ENCODE measurements at places on chromosomes 12 and 14.

DNA sequence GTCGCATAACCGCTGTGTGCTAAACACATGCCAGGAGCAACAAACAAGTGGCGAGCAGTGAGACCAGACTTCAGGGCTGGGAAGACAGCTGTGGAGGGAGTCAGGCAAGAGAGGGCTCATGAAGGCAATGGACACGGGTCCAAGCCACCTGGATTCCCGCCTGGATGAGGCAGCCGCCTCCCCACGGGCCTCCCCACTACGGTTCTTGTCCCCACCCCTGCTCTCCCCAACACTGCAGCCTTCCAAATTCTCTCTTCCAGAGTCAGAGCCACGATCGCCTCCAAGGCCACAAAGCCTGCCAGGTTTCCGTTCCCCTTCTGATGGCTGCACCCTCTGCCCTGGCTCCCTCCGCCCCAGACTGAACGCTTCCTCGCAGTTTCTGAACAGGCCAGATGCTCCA lies 36.1 kb upstream of the PIWIL1 start:
- DNase-seq, result no peak

DNA sequence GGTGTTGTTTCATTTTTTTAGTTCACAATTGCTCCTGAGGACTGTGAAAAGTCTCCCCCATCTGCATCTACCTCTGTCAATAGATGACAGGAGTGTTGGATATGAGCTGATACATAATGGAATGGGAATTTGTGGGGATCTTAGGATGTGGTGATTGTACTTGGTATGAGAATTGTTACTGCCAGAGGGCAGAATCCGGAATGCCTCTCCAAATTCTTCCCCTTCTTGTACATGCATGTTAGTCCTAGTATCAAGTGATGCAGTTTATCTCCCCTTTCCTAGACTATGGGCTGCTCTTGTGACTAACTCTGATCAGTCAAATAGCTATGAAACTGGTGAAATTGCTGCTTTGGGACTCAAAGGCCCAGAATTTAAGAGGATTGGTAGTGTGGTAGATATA lies 24.8 kb upstream of the NOVA1 start:
- DNase-seq, result no peak

DNA sequence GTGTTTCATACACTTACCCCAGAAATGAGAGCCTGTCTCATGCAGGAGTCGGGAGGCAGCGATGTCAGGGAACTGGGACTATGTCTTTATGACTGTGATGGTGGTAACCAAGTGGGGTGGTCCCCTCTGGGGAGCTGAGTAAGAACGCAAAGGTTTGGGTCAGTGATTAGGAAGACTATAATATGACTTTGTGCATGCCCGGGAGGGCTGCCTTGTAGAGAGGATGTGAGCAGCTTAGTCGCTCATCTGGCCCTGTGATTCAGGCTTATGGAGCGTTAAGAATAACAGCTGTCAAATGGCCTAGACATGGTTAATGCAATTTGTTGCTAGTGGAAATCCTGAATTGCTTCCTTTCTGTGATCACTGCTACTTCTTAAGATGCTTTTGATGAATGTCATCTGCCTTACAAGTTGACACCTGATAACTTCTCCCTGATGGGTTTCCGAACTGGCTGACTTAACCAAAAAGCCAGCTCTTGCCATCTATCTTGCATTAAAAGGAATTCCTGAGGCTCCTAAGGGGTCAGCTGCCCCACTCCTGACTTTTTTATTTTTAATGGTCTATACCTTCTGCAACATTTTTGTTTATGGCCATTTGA lies 35.4 kb upstream of the AACS start:
- peak; percentile 97 for DNase-seq

DNA sequence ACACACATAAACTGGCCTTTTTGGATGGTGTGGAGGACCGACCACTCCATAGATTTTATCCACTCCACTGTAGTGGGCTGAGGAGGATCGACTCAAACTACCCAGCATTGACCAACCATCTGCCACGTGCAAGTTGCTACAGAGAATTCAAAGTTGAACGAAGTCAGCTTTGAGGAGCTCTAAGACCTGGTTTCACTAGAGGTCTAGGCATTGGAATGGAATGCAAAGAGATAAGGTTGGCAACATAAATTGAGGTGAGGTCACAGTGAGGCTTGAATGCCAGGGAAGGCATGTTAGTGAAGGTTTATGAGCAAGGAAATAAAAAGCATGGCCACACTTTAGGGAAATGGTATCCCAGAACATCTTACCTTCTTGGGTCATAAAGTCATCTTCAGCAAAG lies 14.5 kb downstream of the VWF start:
- DNase-seq, result no peak

- DNase-seq, result no peak
Observed at GRCh38 chr14:75566321-75566720, 12.1 kb upstream of the FLVCR2 start.

DNA sequence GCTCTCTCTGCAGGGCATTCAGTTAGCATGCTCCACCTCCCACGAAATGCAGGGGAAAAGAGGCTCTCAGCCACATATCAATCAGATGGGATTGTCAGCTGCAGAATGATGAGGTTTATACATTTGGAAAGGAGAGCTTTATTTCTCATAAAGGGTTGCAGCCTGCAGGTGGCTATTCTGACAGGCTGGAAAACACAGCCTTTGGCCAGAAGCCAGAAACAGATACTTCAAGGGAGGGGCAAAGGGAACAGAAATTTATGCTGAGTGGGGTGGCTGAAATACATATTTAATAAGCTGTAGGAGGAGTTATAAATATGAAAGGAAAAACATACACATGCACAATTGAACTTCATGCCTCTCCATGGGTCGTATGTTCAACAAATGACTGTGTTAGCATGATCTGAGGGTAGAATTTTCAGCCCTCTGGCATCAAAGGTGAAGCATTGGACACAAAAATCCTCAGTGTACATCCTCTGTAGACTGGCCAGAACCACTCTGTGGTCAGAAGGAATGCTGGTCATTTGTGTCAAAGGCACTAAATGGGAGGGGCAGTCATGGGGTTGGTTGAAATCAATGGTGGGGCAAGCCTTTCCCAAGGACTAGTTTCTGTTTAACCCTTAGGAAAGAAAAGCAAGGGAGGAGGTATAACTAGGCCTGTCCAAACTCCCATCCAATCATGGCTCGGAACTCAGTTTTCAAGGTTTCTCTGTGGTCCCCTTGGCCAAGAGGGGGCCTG lies 62.4 kb downstream of the TMX1 start:
- no peak for DNase-seq

GRCh38 chr14:61560323-61560722 lies 135.0 kb upstream of the HIF1A start:
- DNase-seq, result no peak

DNA sequence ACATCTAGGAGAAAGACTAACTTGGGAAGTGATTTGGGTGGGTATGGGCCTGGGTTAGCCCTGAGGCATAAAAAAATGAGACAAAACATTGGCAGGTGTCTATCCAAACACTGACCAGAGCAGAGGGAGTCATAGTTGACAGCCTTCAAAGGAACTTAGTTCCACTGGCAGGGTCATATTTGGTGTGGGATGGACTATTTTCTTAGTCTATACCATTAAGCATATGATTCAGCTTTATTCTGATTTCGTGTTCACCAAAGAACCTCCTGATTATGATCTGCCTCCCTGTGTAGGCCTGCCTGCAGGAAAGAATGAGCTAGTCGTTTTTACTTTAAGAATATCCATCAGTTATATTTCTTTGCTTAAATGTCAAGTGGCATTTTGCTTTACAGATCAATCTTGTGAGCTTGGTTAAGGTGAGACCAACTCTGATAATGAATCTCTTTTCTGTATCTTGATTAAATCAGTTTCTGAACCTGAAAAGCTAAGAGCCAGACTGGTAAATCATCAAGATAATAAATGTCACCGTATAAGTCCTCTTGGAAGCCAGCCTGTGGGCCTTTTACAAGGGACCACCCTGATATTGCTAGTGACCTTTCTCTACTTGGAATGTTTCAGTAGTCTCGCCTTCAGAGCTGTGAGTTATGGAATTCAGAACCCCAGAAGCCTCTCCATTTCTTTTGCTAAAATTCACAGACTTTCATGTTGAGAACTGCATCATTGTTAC lies 182.9 kb downstream of the MON2 start:
- no peak for DNase-seq

DNA sequence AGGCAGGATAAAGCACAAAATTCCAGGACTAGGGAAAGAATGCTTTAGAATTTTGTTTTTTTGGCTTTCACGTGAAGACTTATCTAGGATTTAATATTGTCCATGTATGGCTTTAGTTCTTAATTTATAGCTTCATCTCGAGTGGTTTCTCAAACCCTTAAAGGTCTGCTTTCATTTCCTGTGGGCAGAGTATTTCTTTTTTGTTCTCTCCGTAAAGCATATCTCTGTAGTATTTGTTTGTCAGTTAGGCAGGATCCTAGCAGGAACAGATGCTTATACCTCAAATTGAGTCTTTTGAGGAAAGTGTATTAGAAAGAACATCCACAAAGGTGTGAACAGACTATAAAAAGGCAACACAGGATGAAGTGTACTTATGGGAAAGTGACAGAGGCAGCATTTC lies 697.1 kb upstream of the SEL1L start:
- no peak for DNase-seq

DNA sequence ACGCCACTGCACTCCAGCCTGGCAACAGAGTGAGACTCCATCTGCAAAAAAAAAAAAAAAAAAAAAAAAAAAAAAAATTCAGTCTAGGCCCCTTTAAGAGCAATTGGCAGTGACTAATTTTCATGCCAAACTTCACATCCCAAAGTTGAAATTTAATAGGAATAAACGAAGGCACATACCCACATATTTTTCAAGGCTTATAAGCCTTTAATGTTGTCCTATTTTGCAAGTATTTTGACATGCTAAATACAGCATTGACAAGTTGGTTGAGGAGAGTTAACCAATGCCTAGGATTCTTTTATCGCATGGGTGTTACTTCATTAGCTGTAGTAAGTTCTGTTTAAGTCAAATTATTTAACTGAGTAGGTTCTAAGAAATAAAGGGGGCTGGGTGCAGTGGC lies 23.5 kb upstream of the HIP1R start:
- DNase-seq, result no peak

DNA sequence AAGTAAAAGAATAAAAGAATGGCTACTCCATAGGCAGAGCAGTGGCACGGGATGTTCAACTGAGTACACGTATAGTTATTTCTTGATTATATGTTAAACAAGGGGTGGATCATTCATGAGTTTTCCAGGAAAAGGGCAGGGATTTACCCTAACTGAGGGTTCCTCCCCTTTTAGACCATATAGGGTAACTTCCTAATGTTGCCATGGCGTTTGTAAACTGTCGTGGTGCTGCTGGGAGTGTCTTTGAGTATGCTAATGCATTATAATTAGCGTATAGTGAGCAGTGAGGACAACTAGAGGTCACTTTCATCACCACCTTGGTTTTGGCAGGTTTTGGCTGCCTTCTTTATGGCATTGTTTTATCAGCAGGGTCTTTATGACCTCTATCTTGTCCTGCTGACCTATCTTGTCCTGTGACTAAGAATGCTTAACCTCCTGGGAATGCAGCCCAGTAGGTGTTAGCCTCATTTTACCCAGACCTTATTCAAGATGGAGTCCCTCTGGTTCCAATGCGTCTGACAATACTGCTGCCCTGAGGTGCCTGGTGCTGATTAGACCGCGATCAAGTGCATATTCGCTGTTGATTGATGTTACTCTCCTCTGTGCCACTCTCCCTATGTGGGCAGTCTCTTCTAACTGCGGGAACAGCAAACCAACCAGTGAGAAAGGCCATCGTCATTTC lies 67.6 kb upstream of the AMN1 start:
- no peak for DNase-seq

GRCh38 chr12:27383429-27384260 lies 51.0 kb downstream of the BMAL2 start:
- DNase-seq, result peak; percentile 83

DNA sequence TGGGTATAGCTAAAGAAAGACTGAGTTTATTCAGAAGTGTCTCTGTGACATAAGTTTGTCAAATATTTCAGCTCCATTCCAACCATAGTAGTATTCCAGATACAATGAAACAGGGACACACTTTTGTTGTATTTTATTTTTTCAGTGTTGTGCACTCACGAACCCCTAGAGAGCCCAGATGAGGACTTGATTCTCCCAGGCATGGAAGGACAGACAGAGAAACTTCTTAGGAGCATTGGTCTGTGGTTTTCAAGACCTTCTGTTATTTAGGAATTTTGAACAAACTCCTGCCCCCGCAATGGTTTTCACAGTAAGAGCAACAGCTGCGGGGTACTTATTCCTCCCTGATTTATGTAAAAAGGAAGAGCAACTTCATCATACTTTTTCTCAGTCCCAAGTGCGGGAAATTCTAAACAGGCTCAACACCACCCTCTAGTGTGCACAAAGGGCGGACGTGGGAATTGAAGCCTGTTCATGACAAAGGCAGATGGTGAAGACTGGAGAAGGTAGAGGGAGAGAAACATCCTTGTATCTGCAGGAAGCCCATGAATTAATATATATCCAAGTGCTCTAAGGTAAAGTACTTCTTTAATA lies 147.6 kb downstream of the PAH start:
- DNase-seq, result peak; percentile 85

- no peak for DNase-seq
Observed at GRCh38 chr12:10607885-10608458, 5.4 kb downstream of the MAGOHB start.

- DNase-seq, result no peak
Observed at GRCh38 chr14:75204116-75204515, 27.7 kb upstream of the TMED10 start.

- DNase-seq, result no peak
Observed at GRCh38 chr12:10664499-10664898, 9.4 kb downstream of the STYK1 start.

DNA sequence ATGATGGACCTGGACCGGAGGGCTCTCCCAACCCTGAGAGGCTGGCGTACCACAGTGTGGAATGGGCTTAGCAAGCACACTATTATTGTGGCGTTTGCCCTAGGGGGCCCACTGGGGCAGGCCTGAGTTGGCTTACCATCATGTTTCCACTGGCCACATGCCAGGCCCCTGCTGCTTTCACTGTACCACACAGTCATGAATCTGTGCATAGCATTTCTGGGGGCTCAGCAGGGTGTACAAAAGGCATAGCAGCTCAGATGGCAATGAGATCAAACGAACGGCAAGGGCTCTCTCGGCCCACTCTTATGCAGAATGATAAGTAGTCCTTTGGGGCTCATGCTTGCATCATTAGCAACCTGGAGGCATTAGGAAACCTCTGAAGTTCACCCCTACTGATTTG lies 137.0 kb upstream of the HIF1A start:
- no peak for DNase-seq

DNA sequence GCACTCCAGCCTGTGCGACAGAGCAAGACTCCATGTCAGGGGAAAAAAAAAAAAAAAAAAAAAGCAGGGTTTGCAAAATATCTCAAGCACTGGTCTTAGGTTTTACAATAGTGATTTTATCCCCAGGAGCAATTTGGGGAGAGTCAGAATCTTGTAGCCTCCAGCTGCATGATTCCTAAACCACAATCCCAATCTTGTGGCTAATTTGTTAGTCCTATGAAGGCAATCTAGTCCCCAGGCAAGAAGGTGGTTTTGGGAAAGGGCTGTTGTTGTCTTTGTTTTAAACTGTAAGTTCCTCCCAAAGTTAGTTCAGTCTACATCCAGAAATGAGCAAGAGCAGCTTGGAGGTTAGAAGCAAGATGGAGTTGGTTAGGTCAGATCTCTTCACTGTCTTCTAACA lies 135.7 kb downstream of the PLXNC1 start:
- DNase-seq, result no peak

GRCh38 chr14:80798211-80798610 lies 143.3 kb downstream of the CEP128 start:
- DNase-seq, result no peak

Measured in NCI-H82 (cell line).